ENCODE measurements at places on chromosomes 5 and 9.
A peak's percentile ranks its signal among the peaks of the same experiment; 100 is the strongest.

- no peak for DNase-seq
These were observed 75.4 kb downstream of the MARCHF3 start for GRCh38 chr5:126954981-126955380.

DNA sequence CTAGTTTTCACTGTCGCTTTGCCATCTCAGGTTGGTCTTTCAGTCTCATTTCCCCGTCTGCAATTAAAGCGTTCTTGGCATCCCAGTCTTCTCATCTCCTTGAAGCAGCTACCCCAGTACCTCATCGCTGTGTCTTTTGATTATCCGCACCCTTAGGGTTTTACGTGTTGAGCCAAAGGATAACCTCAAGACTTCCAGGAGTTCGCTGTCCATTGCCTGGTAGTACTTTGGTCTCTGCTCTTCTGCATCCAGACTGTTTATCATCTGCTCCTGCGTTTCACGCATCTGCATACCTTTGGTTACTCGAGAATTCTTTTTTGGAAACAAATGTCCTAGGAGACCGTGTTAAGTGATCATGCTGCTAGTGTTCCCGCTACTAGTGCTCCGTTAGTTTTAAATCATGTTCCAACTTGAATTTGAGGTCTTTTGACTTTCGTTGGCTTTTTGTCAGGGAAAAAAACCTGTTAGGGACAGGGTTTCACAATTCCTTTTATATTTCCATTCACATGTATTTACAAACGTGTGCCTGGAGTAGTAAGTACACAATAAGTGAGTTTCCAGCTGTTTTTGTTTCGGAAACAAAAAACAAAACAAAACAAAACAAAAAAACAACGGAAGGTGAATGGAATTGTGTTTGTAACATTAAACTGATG is 888 bp downstream of the RABGAP1 start:
- DNase-seq: peak; percentile 58

DNA sequence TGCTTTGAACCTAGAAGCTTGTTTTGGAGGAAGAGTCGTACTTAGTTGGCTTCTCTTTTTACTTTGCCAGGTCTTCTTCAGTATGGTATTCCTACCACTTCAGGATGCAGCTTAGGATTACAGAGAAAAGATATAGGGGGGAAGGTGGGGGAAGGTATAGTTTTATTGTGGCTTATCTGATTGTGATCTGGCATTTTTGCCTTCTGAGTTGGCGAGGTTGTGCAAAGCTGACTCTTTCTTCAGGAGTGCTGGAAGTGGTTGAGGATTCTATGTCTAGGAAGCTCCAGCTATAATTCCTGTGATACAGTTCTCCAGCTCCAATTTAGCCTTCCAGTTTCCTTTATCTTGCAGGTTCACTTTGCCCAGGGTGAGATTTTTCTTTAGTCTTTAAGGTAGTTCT is 7.0 kb downstream of the CDC42SE2 start:
- DNase-seq: no peak

- peak; percentile 56 for DNase-seq
These were observed 125.3 kb downstream of the ST8SIA4 start for GRCh38 chr5:100777680-100778300.

- no peak for DNase-seq
These were observed 286.7 kb upstream of the ZNF462 start for GRCh38 chr9:106576232-106576760.

All from dermis blood vessel endothelial cell (primary cell).